Left renal cortex interstitium (tissue), 4 donors: ENCODE measurements at places on chromosomes 12 and 14.

DNA sequence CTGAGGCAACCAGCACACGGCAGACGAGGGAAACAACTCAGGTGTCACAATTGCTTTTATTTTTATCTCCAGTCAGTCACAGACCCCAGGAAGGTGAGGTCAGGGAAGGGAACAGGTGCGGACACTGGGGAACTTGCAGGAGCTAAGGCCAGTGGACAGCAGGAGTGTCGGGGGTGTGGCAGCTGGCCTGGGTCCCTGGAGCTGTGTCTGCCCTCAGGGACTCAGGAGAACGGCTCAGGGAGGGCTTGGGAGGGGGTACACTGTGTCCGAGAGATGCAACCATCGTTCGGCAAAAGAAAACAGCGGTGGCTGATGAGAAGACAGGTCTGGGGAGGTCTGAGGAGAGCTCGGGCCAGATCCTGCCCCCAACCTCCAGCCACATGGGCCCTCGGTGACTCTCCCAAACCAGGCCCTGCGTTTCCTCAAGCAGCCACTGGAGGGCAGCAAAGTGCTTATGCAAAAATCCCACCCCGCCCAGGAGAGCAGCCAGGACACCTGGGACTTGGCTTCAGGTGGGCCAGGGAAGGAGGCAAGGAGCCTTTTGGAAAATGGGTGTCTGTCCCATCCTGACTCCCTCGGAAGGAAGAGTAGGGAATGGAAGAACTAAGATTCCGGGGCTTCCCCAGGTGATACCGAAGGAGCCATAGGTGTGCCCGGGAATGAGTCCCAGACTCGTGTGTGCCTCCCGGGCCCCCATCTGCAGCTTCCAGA is 24.1 kb upstream of the BCDIN3D start:
- DNase-seq = peak; percentile 66

GRCh38 chr14:76422662-76423061 is 46.7 kb downstream of the ESRRB start:
- DNase-seq = no peak

DNA sequence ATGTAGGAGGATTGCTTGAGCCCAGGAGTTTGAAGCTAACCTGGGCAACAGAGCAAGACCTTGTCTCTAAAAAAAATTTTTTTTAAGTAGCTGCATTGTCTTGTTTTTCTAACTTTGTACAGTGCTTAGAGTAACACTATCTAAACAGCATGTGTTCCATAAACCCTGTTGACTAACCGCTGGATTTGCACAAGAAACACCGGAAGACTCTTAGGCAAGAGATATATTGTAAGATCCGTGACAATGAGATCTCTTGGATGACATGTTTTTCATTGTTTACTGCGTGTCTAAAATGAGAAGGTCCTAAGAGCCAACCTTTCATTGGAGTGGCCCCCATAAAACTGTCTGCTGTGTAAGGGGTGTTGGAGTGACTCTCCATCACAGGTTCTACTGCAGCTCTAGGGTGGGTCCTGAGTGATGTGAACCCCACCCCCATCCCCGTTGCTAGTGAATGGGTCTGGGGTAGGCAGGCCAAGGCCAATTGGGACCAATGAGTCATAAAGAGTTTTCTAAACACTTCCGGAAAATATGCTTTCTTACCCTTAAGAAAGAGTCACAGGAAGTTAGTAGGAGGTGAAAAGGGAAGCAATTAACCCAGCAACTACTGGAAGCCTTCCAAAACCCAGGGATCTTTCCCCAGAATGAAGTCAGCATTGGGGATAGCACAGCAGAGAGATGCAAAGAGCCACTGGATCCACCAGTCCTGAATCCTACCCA is 24.3 kb upstream of the PCNX1 start:
- DNase-seq = no peak

DNA sequence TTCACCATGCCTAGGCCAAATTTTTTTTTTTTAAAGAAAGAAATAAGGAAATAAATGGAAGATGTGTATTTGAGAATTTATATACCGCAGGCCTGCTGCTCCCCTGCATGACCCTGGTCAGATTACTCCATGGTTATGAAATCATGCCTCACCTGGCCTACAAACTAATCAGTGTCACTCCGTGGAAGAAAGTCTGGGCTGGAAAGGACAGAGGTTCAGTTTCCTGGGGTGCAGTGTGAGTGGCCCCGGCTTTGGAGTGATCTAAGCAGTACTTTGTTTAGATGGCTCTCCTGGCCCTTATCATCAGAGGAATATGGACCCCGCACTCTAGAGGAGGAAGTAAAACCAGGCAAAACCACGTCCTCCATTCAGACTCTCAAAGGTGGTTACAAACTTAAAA is 9.6 kb downstream of the APOBEC1 start:
- no peak for DNase-seq
